ENCODE measurements at places on chromosomes 16 and 17.

GRCh38 chr16:8716592-8716991, 42.2 kb downstream of the ABAT start:
- no peak for DNase-seq

- no peak for DNase-seq
These were observed 324.6 kb upstream of the CDH11 start for GRCh38 chr16:65446427-65446826.

DNA sequence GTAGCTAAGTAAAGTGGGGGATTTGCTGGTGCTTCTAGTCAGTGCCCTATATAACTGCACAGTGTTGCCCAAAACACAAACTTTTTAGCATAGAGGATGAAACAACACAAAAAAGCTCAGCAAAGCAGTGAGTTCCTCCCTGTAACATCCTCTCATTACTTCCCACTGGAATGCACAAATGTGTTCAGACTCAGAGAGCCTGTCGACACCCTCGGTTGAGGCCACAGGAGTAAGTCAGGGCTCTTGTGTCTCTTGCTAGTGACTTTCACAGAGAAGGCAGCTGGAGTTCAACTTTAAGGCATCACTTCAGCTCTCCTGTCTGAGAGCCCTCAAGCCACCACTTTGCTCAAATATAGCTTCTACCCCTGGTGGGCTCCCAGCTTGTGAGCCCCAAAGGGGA, 107.2 kb upstream of the NETO2 start:
- no peak for DNase-seq

DNA sequence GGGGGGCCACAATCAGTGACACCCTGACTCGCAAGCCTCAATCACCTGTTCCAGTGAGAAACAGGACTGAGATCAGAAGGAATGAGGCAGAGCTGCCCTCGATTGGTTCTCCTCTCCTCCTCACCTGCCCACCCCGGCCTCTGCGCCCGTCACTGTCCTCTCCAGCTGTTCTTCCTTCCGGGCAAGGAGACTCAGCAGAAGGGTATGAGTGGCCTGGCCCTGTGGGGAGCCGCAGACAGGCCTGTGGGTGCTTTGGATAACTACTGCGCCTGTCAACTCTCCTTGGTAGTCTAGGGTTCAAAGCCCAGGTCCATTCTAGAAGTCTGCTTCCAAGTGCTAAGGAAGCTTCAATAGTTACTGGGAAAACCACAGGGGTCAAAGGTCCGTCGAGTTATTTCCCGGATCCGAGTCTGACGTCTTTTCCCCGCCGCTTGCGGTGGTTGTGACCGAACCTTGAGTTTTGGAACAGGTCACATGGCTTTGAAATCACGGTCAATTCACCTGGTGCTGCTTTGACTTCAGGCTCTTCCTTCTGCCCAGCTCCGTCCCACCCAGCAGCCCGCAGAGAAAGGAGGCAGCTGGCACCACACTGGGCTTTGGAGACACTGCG, 8.3 kb downstream of the CARD14 start:
- DNase-seq: no peak

- DNase-seq: peak; percentile 56
These were observed at the start of gene FLOT2 for GRCh38 chr17:28896884-28897768. FLOT2 (minus strand) TSS chr17:28897733; CDS start chr17:28897574, 159 bp downstream.

DNA sequence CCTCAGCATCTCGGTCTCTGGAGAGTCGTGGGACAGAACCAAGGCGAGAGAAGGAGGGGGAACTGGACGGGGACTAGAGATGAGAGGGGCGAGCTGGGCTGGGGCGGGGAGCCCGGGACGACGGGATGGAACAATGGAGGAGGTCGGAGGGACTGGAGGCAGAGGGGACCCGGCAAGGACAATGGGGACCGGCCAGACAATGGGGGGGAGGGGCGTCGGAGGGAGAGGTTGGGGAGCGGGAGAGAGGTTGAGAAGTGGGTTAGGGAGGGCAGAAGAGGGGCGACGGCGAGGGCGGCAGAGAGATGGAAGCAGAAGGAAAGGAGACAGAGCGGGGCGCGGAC, 719 bp downstream of the NGFR start:
- no peak for DNase-seq

GRCh38 chr17:82915757-82916027, 75.9 kb upstream of the ZNF750 start:
- DNase-seq: no peak

- DNase-seq: no peak
These were observed 75.2 kb upstream of the METTL9 start for GRCh38 chr16:21524068-21524751.

DNA sequence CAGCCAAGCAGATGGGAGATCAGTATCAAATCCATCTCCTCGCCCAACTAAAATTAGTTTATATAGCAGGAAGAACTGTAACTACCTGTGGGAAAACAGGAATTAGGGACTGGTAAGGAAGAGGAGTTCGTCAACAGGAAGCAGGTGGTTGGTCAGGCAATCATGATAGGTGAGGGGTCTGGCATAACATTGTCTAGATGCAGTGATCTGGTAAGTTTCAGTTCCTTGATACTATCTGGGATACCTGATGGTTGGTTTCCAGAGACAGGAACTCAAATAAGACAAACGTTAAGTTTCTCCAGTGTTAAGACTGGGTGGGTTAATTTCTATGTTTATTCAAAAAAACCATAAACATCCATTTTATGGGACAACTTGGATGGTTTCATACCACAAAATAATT, 53.8 kb downstream of the CEP112 start:
- DNase-seq: no peak

DNA sequence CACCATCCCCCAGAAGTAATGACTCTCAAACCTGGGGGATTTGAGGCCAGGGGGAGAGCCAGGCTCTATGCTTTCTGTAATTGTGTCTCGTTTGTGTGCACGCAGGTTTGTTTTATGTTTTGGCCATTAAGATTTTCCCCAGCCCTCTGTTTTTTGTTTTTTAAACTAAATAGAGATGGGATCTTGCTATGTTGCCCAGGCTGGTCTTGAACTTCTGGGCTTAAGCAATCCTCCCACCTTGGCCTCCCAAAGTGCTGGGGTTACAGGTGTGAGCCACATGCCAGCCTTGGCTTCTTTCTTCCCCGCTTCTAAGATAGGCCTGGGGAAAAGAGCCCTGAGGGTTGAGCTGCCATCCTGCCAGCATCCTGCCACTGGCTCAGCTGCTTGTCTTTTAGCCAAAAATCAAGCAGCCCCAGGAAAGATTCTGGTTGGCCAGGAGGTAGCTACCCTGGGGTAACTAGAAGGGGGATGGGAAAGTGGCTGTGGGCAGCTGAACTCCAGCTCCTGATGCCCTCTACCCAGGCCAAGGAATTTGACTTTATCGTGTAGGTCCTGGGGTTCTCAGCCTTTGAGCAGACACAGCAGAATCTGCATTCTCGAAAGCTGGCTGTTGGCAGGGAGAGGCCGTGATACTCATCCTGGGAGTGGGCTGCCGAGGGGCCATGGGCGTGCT, 18.4 kb downstream of the KDM8 start:
- no peak for DNase-seq

- DNase-seq: no peak
These were observed 8.6 kb upstream of the CCL2 start for GRCh38 chr17:34246446-34246845.

DNA sequence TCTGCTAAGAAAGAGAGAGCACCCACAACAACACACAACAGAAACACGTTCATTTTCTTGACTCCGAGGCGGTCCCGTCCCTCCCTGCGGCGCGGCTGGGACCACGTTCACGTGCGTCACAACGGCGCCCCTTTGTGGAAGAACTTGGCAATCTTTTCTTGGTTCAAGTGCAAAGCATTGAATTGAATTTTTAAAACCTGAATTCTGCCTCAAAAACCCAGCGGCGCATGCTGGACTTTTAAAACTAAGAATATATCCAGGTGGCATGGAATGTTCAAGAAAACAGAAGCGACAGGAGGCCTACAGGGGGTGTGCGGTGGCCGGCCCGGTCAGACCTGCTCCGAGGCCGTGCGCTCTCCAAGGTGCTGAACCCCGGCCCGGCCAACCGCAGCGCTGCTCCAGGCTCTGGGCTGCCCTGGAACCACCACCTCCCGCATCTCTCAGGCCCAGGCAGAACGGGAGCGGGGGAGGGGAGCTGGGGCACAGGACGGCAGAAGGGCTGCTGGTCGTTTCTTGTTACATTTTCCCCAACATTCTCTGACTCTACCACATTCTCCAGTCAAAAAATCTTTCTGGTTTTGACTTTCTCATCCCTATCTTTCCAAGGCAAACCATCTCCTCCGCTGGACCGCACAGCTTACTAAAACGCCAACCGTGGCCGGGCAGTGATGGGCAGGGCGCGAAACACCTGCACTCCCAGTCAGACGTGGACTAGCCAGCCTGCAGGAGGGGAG, 3.4 kb upstream of the HEXD start:
- peak; percentile 57 for DNase-seq

DNA sequence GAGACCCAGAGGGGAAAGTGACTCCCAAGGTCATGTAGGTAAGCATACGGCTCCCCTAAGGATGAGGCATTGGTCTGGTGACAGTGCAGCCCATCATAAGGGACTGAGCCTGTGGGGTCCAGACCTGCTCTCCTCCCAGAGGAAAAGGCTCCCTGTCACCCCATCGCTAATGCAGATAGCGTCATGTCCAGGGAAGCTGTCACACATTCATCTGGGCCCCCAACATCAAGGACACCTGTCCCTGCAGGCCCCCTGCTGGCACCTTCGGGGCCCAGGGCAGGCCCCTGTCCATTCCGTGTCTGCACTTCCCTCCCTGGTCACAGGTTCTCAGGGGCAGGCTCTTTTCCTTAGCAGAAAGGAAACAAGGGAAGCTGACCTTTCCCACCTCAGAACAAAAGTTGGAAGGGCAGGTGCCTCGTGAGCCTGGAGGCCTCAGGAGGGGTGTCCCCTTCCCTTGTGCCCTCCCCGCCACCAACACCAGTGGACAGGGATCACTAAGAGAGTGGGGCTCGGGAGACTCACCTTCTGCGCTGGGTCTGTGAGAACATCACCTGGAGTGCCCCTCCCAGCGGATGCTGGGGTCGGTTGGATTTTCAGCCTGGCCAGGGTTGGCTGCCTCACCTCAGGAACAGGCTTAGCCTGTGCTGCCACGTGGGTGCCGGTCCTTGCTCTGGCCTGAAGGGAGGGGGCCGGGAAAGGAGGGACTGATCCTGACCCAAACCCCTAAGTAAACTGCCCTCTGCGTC, 17.3 kb upstream of the LASP1NB start:
- no peak for DNase-seq

DNA sequence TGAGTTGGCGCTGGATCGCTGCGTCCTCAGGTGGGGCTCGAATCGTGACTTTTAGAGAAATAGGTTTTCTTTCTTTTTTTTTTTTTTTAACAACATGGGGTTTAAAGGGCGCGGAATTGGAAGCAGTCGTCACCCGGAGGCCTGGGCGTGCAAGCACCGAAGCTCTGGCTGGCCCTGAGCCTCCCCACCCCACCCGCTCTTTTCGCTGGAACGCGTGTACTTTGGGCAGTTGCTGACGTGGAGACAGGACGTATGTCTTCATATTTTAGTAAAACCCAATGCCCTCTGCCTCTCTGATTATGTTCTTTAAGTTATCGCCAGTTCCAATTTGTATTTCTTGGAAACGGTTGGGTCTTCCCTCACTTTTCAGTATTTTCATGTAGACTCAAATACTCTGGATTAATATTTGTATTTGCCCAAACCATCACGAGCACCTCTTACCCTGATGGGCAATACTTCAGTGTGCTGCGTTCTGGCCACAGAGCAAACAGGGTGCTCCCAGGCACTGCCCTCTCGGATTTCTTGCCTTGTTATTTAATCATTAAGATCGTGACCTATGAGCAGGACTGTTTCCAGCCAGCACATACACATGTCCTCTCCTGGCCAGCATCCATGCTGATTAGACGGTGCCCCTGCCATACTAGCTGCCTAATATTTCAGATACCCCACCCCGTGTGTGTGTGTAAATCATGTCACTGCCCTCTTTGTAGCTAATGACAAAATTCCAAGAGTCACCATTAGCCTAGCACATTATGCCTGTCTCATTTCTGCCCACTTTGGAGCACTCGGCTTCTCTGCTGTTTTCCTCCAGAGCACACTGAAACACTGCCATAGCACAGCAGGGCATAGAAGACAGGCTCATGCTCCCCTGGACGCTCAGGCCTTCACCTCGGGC, 805 bp upstream of the C16orf95 start:
- DNase-seq: no peak

- DNase-seq: no peak
These were observed 33.4 kb downstream of the CDK5R1 start for GRCh38 chr17:32520104-32520701.

- no peak for DNase-seq
These were observed 102.8 kb upstream of the ZNF469 start for GRCh38 chr16:88279998-88280397.

GRCh38 chr16:85935974-85936760, 37.2 kb downstream of the IRF8 start:
- DNase-seq: peak; percentile 41

DNA sequence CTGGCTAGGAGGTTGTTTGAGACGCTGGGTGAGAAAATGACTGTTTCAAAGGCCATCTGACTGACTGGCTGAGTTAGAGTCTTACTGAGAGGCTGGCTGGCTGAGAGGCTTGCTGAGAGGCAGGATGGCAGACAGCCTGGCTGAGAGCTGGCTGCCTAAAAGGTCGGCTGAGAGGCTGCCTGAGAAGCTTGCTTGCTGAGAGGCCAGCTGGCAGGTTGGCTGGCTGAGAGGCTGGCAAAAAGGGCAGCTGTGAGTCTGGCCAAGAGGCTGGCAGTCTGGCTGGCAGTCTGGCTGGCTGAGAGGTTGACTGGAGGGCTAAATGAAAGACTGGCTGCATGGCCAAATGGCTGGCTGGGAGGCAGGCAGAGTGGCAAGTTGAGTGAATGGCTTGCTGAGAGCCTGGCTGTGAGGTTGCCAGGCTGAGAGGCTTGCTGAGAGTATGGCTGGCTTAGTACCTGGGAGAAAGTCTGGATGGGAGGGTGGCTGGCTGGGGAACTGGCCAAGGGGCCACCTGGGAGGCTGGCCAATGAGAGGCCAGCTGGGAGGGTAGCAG, 35.3 kb upstream of the ACSM2B start:
- no peak for DNase-seq

DNA sequence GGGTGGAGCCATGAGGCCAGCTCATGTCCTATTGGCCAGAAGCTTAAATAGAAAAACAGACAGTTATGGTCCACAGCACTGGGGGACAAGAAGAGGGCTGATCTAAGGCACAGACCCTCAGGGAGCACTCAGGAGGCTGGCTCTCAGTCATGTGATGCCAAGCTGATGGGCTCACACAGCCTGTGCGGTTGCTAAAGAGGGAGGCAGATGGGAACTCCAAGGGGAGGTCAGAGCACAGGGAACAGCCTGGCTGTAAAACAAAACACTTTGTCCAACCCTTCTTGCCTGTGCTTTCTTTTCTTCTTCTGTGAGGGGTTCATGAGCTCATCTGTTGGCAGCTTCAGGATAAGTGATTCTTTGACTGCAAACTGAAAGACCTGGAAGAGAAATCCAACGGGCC, 27.2 kb downstream of the CNTNAP1 start:
- DNase-seq: no peak

- no peak for DNase-seq
These were observed 115.1 kb downstream of the PARN start for GRCh38 chr16:14514967-14515366.

All from stimulated activated CD4-positive, alpha-beta T cell treated with anti-CD3 and anti-CD28 coated beads, TNF-alpha, amount 100 ng/mL, for 1 hour (primary cell).